ENCODE measurements at places on chromosomes 3 and 15.

DNA sequence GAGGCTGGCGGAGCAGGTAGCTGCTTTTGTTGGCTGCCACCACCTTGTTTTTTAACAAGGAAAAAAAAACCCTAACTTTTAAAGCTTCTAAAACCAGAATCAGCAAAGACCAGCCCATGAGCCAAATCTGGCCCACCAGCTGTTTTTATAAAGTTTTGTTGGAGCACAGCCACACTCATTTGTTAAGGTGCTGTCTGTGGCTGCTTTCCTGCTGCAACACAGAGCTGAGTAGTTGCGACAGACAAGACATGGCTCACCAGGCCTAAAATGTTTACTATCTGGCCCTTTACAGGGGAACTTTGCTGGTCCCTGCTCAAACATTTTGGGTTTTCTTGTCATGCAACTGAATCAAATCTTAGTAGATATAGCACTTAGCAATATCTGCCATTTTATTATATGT lies 18.9 kb downstream of the EFCAB12 start:
- no peaks in the 10 kb centered on the region for H3K4me1 ChIP-seq
- no peaks in the 10 kb centered on the region for H3K36me3 ChIP-seq
- no peak overlapping the region for H3K4me3 ChIP-seq
- DNase-seq = no peak
- H3K27ac ChIP-seq = no peak overlapping the region

- peaks cover 35% of the 10 kb centered on the region for H3K4me1 ChIP-seq
- H3K36me3 ChIP-seq = peaks cover 65% of the 10 kb centered on the region
- no peak overlapping the region for H3K4me3 ChIP-seq
- H3K27me3 ChIP-seq = no peaks in the 10 kb centered on the region
Measured at GRCh38 chr15:70092464-70093027, 5.2 kb downstream of the TLE3 start.

DNA sequence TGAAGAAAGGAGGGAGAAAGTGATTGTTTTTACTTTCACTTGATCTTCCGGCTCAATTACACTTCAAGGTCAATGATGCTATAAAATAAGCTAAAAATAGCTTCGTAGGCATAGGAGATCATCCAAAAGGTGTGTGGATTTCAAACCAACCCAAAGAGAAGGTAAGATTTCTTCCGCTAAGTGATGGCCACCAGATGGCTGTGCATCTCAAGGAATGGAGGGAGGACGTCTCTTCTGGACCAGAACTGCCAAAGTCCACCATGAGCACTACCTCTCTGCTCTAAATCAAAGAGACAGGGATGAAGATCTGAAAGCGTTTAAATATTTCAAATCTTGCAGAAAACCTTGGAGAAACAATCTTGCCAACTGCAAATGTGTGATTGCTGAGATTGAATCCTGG lies 199.1 kb upstream of the ZPLD1 start:
- no peaks in the 10 kb centered on the region for H3K27me3 ChIP-seq
- H3K4me1 ChIP-seq = no peaks in the 10 kb centered on the region
- no peak overlapping the region for H3K27ac ChIP-seq
- DNase-seq = no peak
- H3K4me3 ChIP-seq = no peak overlapping the region

- no peak for DNase-seq
- H3K4me3 ChIP-seq = no peak overlapping the region
- H3K27ac ChIP-seq = no peak overlapping the region
- H3K27me3 ChIP-seq = peaks cover 4% of the 10 kb centered on the region
Measured at GRCh38 chr15:93312891-93313486, 224.0 kb upstream of the RGMA start.

DNA sequence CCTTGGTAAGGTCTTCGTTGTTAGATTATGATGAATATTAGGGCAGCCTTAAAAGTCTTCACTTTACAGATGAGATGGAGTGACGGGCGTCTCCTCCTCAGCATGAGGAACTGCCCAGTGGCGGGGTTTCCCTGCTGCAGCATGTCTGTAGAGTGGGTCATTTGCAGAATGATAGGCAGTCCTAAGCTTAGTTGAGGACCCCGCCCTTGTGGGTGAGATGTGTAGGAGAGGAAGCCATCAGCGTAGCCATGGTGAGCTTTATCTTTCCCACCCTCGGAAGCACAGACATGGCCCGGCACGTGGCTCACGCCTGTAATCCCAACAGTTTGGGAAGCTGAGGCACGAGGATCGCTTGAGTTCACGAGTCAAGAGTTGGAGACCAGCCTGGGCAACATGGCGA lies 877 bp downstream of the NIT2 start:
- H3K27ac ChIP-seq = no peak overlapping the region
- H3K27me3 ChIP-seq = no peaks in the 10 kb centered on the region
- H3K36me3 ChIP-seq = peaks cover 17% of the 10 kb centered on the region
- H3K4me1 ChIP-seq = no peaks in the 10 kb centered on the region
- peak overlapping the region; percentile 64 for H3K4me3 ChIP-seq
- no peak for DNase-seq

DNA sequence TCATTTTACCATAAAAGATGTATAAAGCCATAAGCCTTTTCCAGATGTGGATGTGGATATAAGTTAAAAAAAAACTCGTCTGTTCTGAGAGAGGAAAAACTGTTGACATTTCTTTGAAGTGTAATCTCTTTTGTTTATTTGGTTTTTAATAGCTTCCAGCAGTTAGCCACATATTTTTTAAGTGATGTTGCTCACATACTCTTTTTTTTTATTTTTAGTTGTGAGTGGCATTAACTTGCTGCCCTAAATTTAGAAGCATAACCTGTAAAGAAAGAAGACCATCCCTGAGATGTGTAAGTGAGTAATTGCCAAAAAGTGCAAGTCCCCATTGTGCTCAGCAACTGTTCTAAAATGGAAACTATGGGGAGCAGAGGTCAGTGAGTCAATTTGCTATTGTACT lies 415.9 kb upstream of the MDFIC2 start:
- no peaks in the 10 kb centered on the region for H3K36me3 ChIP-seq
- H3K27me3 ChIP-seq = no peaks in the 10 kb centered on the region
- no peak overlapping the region for H3K4me3 ChIP-seq
- DNase-seq = no peak

- no peaks in the 10 kb centered on the region for H3K36me3 ChIP-seq
- H3K4me1 ChIP-seq = peaks cover 6% of the 10 kb centered on the region
- H3K27me3 ChIP-seq = no peaks in the 10 kb centered on the region
Measured at GRCh38 chr15:99951511-99951910, 218.3 kb upstream of the LYSMD4 start.

- H3K27me3 ChIP-seq = no peaks in the 10 kb centered on the region
- no peak overlapping the region for H3K27ac ChIP-seq
- H3K4me1 ChIP-seq = peaks cover 6% of the 10 kb centered on the region
- H3K4me3 ChIP-seq = no peak overlapping the region
- DNase-seq = no peak
- H3K36me3 ChIP-seq = no peaks in the 10 kb centered on the region
Measured at GRCh38 chr15:93656041-93656440, 567.0 kb upstream of the RGMA start.

DNA sequence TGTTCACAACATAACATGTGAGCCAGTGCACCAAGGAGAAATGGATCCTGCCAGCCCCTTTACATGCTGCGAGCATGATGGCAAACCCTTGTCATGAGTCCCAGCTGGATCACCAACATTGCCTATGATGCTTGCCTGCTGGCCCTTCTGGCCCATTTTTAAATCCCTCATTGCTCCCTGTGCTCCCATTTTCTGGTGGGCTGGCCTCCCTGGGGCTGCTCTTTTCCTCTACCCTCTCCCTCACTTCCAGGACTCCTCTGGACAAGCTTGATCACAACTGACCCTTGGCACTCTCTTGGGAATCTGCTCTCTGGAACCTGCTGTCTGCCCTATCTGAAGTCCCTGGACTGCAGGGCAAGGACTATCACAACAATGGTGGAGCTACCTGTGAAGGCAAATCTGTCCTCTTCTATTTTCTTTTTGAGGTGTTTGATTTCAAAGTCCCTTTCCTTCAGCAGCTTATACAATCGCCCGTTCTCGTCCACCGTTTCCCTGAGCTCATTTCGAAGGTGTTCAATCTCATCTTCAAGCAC lies 16.3 kb downstream of the CCDC13 start:
- H3K27ac ChIP-seq = no peak overlapping the region
- peak; percentile 12 for DNase-seq
- peaks cover 5% of the 10 kb centered on the region for H3K4me1 ChIP-seq
- no peaks in the 10 kb centered on the region for H3K36me3 ChIP-seq
- H3K27me3 ChIP-seq = no peaks in the 10 kb centered on the region

- H3K4me3 ChIP-seq = no peak overlapping the region
- DNase-seq = peak; percentile 72
- H3K27ac ChIP-seq = peak overlapping the region; percentile 97
- H3K4me1 ChIP-seq = peaks cover 32% of the 10 kb centered on the region
- no peaks in the 10 kb centered on the region for H3K36me3 ChIP-seq
- no peaks in the 10 kb centered on the region for H3K27me3 ChIP-seq
Measured at GRCh38 chr3:58874795-58875194, 175.0 kb downstream of the CFAP20DC start.

DNA sequence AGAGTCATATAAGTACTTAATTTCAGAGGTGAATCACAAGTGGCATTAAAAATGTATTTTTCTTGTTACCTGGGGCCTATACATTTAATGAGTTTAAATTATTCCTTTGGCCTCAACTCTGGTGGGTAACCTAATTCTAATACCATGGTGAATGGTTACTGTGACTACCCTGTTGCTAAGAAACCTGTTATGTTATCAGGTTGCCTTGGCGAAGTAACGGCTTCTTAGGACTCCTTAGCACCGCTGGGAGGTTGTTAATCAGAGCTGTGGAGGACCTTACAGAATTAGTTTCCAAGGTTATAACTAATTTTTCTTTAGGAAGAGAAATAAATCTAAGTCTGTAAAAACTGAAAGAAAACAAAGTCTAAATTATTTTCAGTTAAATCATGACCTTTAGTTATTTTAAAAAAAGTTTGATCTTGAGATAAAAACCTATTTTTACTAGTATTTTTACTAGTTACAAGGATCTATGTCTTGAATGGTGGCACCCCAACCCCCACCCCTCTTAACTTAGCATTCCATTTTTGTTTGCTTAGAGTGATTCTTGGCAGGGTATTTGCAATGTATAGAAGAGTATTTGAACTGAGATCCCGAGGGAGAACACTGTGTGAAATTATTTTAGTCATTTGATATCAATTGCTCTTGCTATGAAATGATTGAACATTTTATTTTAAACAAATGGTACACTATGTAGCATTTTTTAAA lies 155.5 kb downstream of the FNDC3B start:
- peaks cover 23% of the 10 kb centered on the region for H3K4me1 ChIP-seq
- no peak overlapping the region for H3K27ac ChIP-seq
- no peaks in the 10 kb centered on the region for H3K36me3 ChIP-seq
- no peaks in the 10 kb centered on the region for H3K27me3 ChIP-seq
- H3K4me3 ChIP-seq = no peak overlapping the region

DNA sequence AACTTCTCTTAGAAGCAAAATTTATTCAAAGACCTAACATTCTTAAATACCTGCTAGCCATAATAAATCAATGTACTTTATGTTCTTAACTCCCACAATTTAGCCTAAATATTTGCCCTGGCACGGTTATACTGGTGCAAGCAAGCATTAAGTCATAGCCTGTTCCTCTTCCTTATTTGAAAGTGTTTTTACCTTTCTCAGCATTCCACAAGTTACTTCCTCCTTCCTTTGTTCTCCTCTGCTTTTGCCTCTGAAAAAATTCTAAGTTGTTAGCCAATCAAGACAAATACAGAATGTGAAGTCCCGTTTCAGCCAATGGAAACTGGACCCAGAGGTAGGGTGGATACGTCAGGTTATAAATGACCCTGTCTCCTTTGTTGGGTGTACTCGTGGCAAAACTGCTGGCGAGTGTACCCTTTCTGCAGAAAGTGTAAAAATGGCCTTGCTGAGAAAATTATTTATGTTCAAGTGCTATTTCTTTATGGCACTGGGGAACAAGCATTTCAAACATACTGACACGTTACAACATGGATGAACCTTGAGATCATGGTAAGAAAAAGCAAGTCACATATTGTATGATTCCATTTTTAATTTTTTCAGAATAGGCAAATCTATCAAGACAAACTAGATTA lies 3.1 kb upstream of the TATDN2 start:
- no peak for DNase-seq
- no peak overlapping the region for H3K27ac ChIP-seq
- H3K4me1 ChIP-seq = no peaks in the 10 kb centered on the region
- no peaks in the 10 kb centered on the region for H3K36me3 ChIP-seq

Data from RWPE2 (cell line).